ENCODE measurements at places on chromosomes 11 and 22.

DNA sequence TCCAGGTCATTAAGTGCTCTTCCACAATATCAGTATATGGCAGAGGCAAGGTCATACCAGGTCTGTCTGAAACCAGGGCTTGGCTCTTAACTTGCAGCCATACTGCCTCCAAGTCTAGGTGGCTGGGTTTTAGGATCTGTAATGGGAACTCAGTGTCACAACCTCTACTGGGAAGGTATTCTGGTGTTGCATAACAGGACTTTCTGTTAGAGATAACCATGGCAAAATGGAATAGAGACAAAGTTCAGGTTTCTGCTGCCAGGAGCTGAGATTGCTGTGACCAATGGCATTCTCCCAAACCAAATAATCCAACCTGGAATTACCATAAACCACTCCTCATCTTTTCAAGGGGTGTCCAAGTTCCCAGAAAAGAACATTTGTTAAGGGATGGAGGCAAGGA is 6.8 kb upstream of the SAA1 start:
- DNase-seq, result no peak

GRCh38 chr11:57421805-57422204 is 5.1 kb downstream of the SLC43A3 start:
- no peak for DNase-seq

DNA sequence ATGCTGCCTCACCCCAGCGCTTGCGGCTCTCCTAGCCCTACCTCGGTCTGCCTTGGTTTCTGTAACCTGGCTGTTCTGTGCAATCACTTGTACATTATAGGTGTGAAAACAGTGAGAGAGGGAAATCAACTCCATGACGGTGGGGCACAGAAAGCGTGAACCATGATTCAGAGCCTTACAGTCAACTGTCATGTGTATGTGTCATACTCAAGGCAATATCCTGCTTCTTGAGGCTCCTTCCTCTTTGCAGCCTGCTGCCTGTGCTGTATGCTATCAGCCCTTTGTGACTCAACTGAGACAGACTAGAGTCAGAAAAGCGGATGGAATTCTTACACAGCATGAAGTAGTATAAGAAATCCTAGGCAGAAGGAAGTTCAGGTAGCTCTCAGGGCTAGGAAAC is 2.1 kb downstream of the NRIP3 start:
- peak; percentile 46 for DNase-seq

DNA sequence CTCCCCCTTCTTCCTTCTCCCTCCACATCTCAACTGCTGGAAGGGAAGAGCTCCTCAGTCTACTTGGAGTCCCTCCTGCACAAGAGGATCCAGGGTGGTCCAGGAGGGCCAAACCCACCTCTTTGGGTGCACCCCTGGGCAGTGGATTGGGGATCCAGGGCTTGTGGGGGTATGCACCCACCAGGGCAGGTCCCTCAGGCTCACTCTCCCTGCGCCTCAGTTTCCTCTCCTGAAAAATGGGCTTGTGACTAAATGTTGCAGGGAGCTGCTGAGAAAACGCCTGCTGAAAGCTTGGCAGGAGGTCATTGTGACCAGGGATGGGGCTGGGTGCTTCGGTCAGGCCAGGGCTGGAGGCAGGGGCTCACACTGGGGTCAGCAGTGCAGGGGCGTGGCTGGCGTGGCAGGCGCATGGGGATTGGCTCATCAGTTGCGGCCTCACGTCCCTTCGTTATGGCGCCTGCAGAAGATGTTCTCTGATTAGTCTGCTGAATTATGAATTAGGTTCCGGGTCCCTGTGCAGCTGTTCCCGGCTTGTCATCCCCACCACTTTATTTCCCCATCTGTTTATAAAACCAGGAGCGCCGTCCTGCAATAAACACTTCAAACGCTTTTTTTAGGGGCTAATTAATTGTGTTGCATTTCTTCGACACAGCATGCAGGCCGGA is 25.7 kb upstream of the CCDC188 start:
- DNase-seq, result no peak

DNA sequence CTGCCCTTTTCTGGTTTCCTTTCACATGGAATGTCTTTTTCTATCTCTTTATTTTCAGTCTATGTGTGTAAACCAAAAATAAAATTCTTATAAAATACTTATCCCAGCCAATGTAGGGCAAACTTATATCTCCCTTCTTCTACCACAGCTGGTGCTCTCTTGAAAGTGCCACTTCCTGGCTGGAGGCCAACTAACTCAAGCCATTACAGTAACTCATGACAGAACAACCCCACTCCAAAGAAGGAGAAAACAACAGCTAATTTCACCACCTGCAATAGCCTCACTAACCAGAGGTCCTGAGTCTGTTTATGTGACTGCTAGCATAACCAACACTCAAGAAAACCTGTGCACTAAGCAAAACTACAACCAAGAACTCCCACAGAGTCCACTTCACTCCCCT is 74.9 kb upstream of the DBX1 start:
- DNase-seq, result no peak

DNA sequence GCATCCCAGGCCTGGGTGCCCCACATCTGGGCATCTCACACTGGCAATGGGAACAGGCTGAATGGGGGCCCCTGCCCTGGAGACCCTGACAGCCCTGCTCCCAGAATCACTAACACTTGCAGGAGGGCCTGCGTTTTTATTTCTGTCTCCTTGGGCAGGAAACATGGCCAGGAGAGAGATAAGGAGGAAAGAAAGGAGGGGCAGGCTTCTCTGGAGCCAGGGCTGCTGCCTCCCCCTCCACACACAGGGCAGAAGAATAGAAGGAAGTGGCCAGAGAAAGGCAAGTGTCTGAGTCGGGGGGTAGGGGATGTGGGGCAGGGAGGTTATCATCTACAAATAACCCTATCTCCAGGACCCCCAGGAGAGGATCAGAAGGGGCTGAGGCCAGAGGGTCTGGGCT is 25.5 kb upstream of the TSPAN18 start:
- no peak for DNase-seq

DNA sequence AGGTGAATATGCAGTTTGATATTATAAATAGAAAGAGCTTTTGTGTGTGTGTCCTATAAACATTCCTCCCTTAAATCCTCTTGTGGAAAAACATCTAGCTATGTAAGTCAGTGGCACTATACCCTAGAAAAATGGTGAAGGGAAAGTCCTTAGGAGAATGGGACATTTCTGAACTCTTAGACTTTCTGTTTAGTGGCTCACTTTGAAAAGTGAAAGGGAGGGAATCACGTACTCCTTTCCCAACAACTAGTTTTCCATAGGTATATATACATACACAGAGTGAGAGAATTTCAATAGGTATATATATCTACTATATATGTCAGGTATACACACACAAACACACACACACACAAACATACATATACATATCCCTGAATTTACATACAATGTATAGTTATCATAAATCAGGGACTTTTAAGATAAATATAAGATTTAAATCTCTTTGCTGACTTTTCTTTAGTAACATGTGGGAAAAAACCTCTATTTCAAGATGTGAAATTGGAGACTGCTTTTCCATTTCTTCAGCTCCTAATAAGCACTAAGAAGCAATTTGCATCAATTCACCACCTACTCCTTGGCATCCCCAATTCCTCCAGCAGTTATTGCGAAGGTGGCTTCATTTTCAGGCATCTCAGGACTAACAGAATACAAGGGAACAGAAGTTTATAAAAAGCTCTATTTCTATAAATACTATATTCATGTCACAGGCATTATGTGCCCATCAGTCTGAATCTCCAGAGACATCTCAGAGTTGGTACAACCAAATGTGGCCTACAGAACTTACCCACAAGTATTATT is 13.5 kb upstream of the DDX17 start:
- DNase-seq, result no peak

GRCh38 chr11:108685419-108686130 is 20.7 kb downstream of the DDX10 start:
- no peak for DNase-seq

GRCh38 chr11:86535773-86536172 is 136.6 kb downstream of the ME3 start:
- DNase-seq, result no peak

DNA sequence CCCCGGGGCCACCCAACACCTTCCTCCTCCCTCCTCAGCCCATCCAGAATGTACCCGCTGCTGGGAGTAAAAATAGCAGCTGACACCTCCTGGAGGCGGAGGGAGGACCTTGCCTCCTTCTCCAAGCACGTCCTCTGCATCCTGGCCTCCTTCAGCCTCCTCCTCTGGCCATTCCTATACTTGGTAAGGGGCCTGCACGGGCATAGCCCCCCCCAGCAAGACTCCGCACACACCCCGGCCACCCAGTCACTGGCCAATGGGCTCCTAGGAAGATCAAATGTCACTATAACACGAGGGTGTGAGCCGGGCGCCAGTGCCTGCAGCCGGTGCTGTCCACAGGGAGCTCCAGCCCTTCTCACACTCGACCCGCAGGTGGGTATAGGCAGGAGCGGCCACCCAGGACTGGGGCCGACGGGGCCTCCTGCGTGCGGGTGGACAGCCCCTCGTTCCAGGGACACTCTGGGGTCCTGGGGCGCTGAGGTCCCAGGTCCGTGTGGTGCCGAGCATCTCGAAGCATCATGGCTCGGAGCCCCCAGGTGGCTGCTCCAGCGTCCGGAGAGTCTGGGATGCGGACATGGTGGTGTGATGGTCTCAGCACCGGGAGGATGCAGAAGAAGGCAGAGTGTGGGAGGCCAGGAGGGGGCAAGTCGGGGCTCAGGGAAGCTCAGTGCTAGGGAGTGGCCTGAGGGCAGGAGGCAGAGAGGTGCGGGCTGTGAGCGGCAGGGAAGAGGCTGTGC is at the start of gene TNNT3:
Gene TNNT3 (plus strand): TSS at position 313 of the 737 bp plus-strand sequence. CDS start 3,172 bp downstream, outside the sequence.
- DNase-seq, result no peak

GRCh38 chr11:45890886-45891550 is 5.6 kb downstream of the MAPK8IP1 start:
- DNase-seq, result no peak

- peak; percentile 5 for DNase-seq
Observed at GRCh38 chr11:88886796-88887195, 179.0 kb downstream of the GRM5 start.

GRCh38 chr11:45926001-45926401 is 3.5 kb downstream of the LARGE2 start:
- peak; percentile 1 for DNase-seq

- no peak for DNase-seq
Observed at GRCh38 chr11:62015615-62016014, 48.2 kb upstream of the FTH1 start.

- no peak for DNase-seq
Observed at GRCh38 chr11:79219186-79220045, 221.4 kb downstream of the TENM4 start.

DNA sequence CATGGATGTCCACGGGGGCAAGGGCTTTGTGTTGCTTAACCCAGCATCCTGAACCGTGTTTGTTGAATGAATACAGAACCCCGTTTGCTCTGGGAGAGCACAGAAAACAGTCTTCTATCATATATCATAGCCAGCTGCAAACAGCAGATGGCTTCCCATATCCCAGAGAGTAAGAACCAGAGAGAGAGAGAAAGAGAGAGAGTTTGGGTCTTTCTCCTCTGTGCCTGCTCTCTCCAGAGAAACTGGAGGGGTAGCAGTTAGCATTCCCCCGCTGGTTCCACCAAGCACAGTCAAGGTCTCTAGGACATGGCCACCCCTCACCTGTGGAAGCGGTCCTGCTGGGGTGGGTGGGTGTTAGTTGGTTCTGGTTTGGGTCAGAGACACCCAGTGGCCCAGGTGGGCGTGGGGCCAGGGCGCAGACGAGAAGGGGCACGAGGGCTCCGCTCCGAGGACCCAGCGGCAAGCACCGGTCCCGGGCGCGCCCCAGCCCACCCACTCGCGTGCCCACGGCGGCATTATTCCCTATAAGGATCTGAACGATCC is 440 bp upstream of the TIMP3 start:
- DNase-seq, result no peak

- no peak for DNase-seq
Observed at GRCh38 chr11:79388201-79388600, 52.6 kb downstream of the TENM4 start.

- DNase-seq, result no peak
Observed at GRCh38 chr11:62677156-62677555, 1.7 kb downstream of the UBXN1 start.

GRCh38 chr11:10818594-10818993 is 9.9 kb upstream of the EIF4G2 start:
- no peak for DNase-seq

DNA sequence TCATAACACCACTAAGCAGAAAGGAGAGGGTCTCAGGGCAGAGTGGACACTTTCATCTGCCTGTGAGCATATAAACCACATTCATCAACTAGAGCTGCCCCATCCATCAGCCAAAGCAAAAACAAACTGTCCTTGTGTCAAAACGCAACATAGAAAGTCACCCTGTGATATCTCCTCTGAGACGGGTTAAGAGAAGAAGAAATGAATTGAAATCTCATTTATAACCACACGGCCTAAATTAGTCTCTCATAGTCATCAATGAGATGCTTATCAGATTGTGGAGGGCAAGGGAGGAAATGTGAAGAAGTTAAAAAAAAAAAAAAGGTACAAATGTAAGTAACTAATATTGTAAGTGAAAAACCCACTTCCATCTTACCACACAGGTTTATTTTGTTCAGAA is 75.7 kb downstream of the SIK3 start:
- no peak for DNase-seq

- DNase-seq, result peak; percentile 25
Observed at GRCh38 chr11:2173150-2173693, 1.6 kb upstream of the TH start.

DNA sequence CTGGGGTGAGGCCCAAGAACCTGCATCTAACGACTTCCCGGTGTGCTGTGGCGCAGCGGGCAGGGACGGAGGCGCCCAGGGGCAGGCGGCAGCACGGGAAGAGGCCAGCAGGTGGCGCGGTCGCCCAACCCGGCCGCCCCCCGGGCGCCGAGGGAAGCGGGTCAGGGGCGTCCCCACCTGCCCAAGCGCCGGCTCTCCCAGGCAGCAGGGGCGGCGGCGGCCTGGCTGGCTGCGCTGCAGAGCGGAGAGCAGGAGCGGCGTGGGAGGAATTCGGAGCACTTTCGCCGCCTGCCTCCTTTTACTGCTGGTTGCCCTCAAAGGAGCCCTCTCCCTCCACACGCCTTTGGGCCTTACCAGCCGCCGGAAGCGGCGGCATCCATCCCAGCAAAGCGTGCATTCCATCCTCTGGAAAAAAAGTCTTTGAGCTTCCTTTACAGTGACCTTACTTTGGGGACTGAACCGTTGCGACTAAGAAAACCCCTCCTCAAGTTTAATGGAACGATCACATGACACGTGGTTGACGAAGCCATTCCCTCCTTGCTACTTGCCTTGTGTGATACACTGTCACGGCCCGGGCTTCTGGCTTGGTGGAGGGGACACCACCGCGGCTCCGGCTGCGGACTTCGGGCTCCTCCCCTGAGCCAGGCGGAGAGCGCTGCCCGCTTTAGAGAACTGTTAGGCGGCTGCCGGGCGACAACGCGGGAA is 106.8 kb upstream of the CLMP start:
- peak; percentile 86 for DNase-seq

GRCh38 chr11:44397586-44398178 is 87.7 kb upstream of the ALX4 start:
- DNase-seq, result no peak

- no peak for DNase-seq
Observed at GRCh38 chr11:47536915-47537314, 16.0 kb downstream of the CELF1 start.

- no peak for DNase-seq
Observed at GRCh38 chr11:84854498-84854880, 772.7 kb downstream of the DLG2 start.

GRCh38 chr11:105168457-105168856 is 28.9 kb upstream of the CARD18 start:
- DNase-seq, result no peak

GRCh38 chr11:70496591-70497535 is 98.5 kb downstream of the CTTN start:
- no peak for DNase-seq

- peak; percentile 47 for DNase-seq
Observed at GRCh38 chr22:35604621-35605368, 12.3 kb downstream of the MB start.
